DMS79 (cell line): ENCODE measurements at places on chromosomes 1 and 21.
A peak's percentile ranks its signal among the peaks of the same experiment; 100 is the strongest.

DNA sequence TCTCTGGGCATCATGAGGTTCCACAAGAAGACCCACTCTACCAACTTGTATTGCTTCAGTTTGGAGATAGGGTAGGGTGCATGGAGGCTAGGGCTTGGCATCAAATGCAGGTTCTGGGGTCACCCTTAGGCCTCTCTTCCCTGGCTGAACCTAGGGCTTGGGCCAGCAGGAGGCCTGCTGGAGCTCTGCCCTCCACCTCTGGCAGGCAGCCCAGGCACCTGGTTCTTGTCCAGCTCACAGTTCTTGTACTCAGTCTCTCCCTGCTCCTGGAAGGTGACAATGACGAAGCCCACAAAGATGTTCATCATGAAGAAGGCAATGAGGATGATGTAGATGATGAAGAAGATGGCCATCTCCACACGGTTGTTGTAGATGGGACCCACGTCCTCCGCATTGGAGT, 37.5 kb upstream of the KIF21B start:
- no peak for DNase-seq

GRCh38 chr21:38729754-38730379, 75.9 kb upstream of the ETS2 start:
- no peak for DNase-seq

GRCh38 chr1:68673771-68674170, 176.9 kb upstream of the DEPDC1 start:
- DNase-seq: no peak

- peak; percentile 11 for DNase-seq
Observed at GRCh38 chr1:162003061-162003829, 20.4 kb downstream of the OLFML2B start.

GRCh38 chr1:6704746-6705145, 3.1 kb upstream of the DNAJC11 start:
- no peak for DNase-seq

DNA sequence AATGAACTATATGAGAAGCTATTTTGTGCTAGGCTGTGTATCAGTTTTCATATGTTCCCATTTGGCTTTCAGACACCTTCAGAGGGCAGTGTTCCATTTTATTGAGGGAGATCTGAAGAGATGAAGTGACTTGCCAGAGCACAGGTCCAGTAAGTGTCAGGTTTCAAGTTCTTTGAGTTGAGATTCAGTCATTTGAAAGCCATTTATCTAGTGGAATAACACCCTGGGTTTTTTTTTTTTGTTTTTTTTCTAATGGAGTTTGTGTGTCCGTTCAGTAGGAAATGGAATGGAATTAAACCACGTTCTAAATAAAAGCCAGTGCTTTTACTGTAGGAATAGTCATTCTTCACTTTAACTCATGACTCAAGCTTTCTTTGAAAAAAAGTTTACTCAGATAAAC, 652.9 kb upstream of the USP24 start:
- DNase-seq: peak; percentile 41

GRCh38 chr1:17155257-17155920, 36.1 kb upstream of the PADI2 start:
- no peak for DNase-seq
